Esophagus muscularis mucosa (tissue), 4 donors: ENCODE measurements at places on chromosomes 4 and X. TPM values are rescaled to one million over a fixed set of nuclear protein-coding genes. Genes with fewer than 3 reads are reported as not detected.

The TRPC3 gene
- total RNA-seq = 0.66 TPM

The FGFBP1 gene
- 0.52 TPM for total RNA-seq

The RASSF6 gene
- 0.26 TPM for total RNA-seq

GRCh38 chrX:9312922-9313867, 151.7 kb upstream of the TBL1X start:
- no peak for DNase-seq

- DNase-seq = no peak
These were observed 174.0 kb upstream of the PRPS2 start for GRCh38 chrX:12617241-12617640.

- no peak for DNase-seq
These were observed 158.6 kb downstream of the TRIML1 start for GRCh38 chr4:188297873-188298272.

GRCh38 chrX:96445531-96446065, 239.0 kb upstream of the DIAPH2 start:
- DNase-seq = no peak

DNA sequence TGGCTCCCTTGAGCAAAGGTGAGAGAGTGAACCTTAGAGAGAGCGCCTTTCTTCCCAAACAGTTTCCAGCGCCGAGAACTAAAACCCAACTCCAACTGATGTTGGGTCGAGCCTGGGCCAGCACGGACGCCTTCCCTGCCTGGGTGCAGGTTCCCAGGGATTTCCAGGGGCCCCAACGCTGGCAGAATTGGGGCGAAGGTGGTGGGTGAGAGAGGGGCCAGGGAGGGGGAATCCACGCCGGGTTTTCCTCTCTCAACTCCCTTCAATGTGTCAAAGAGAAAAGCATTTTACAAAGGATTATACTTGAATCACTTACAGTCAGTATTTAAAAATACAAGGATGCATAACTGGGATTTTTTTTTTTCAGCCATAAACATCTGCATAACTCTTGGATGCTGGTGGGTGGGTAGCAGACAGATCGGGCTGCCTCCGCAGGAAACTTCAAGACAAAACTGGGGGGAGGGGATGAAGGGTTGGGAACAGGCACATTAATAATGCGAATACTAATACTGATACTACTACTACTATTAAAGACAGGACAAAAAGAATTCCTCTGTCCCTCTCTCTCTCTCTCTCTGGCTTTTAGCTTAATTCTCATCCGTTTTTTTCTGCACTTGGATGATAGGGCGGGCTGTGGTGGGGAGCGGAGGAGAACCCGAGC, 1.3 kb upstream of the ARX start:
- no peak for DNase-seq

- DNase-seq = no peak
These were observed 58.6 kb upstream of the DCTD start for GRCh38 chr4:182975806-182976205.
